ENCODE measurements at places on chromosomes 4 and X.

- DNase-seq: no peak
Measured at GRCh38 chr4:105710012-105710600, 1.5 kb downstream of the GSTCD start.

GRCh38 chr4:84648863-84649647 lies 66.1 kb downstream of the CDS1 start:
- DNase-seq: no peak

DNA sequence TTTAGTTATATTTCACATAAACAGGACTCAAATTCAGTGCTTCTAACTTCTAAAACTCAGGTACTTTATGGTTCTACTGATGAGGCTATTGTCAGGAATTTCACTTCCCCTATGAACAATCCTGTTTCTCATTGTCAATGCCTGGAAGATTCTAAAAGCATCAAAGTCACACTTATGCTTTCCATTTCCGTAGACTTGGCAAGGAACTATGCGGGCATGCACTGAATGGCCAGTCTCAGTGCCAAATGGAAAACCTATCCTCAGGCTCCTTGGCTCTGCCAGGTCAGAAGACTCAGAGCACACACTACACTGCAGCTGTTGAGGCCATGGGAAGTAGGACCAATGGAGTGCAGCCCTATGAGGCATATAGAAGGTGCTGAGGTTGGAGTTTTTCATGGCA lies 97.0 kb upstream of the PTPN13 start:
- no peak for DNase-seq

- DNase-seq: no peak
Measured at GRCh38 chr4:105241451-105241850, 94.8 kb downstream of the TET2 start.
